Activated T-helper 2 cell treated with anti-CD3 and anti-CD28 coated beads, Interferon-gamma antibody, Interleukin-2, Interleukin-4, amounts not matched to agents 10 μg/mL and 5 μg/mL and 100 μg/mL, durations not matched to agents 14 hours and 24 hours and 36 hours (primary cell): ENCODE measurements at places on chromosomes 12 and 14. TPM values are rescaled to one million over a fixed set of nuclear protein-coding genes. Genes with fewer than 3 reads are reported as not detected.

GRCh38 chr12:80967565-80967964 lies 29.8 kb upstream of the LIN7A start:
- no peaks in the 10 kb centered on the region for H3K27me3 ChIP-seq
- H3K4me1 ChIP-seq, result no peaks in the 10 kb centered on the region
- H3K36me3 ChIP-seq, result no peaks in the 10 kb centered on the region
- no peak overlapping the region for H3K27ac ChIP-seq
- H3K4me3 ChIP-seq, result no peak overlapping the region

- DNase-seq, result no peak
- no peaks in the 10 kb centered on the region for H3K36me3 ChIP-seq
- H3K27me3 ChIP-seq, result peaks cover 14% of the 10 kb centered on the region
- no peak overlapping the region for H3K27ac ChIP-seq
- H3K4me3 ChIP-seq, result no peak overlapping the region
These were observed 20.3 kb upstream of the PPP1R1A start for GRCh38 chr12:54608769-54609168.

The SOAT2 gene
- not detected in 2 replicates for total RNA-seq

DNA sequence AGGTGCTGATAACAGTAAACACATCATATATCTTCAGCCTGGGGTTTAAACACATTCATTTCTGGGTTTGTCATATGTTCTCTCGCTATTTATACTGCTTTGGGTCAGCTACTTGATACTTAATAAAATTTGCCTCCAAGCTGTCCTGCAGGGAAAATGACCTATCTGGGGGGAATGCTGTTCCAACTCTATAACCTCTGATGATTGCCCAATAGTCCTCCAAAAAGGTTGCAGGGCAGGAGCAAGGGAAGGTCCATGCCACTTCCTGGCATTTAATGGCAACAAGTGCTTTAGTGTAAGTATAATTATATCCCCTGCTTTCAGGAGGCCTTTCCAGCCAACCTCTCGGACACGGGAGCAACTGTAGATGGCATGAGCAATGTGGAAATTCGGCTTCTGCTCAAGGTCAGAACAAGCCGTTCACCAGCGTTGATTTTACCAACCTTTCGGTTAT lies 198.0 kb upstream of the EEA1 start:
- peaks cover 1% of the 10 kb centered on the region for H3K27me3 ChIP-seq
- no peaks in the 10 kb centered on the region for H3K36me3 ChIP-seq
- no peak overlapping the region for H3K27ac ChIP-seq
- no peak for DNase-seq

The FOXG1 gene
- not detected in 2 replicates for total RNA-seq

- H3K27me3 ChIP-seq, result no peaks in the 10 kb centered on the region
- peaks cover 2% of the 10 kb centered on the region for H3K4me1 ChIP-seq
- H3K36me3 ChIP-seq, result no peaks in the 10 kb centered on the region
- H3K4me3 ChIP-seq, result no peak overlapping the region
- DNase-seq, result no peak
- no peak overlapping the region for H3K27ac ChIP-seq
These were observed 57.8 kb downstream of the C14orf132 start for GRCh38 chr14:96096639-96097610.

GRCh38 chr14:94321421-94322271 lies 1.5 kb downstream of the SERPINA6 start:
- no peaks in the 10 kb centered on the region for H3K4me1 ChIP-seq
- H3K27ac ChIP-seq, result no peak overlapping the region
- H3K27me3 ChIP-seq, result no peaks in the 10 kb centered on the region
- no peak for DNase-seq

The ITGB7 gene
- 200 and 208 TPM in 2 replicates for total RNA-seq

GRCh38 chr14:33617154-33617553 lies 333.7 kb downstream of the EGLN3 start:
- H3K36me3 ChIP-seq, result no peaks in the 10 kb centered on the region
- no peaks in the 10 kb centered on the region for H3K4me1 ChIP-seq
- no peak for DNase-seq
- no peak overlapping the region for H3K4me3 ChIP-seq
- no peaks in the 10 kb centered on the region for H3K27me3 ChIP-seq
